Immature natural killer cell (primary cell): ENCODE measurements at places on chromosomes 11 and 22. TPM values are rescaled to one million over a fixed set of nuclear protein-coding genes. Genes with fewer than 3 reads are reported as not detected.

The CECR2 gene
- polyA plus RNA-seq: not detected

The ZNF215 gene
- polyA plus RNA-seq: not detected

The CARS1 gene
- 32.6 TPM for polyA plus RNA-seq

The OR5D16 gene
- not detected for polyA plus RNA-seq

The SEC14L6 gene
- polyA plus RNA-seq: 1.0 TPM

The CDHR5 gene
- polyA plus RNA-seq: not detected

The BTG4 gene
- not detected for polyA plus RNA-seq

The MGAT3 gene
- not detected for polyA plus RNA-seq

The CRYBB3 gene
- polyA plus RNA-seq: not detected

The TPH1 gene
- polyA plus RNA-seq: not detected

The SYCE3 gene
- not detected for polyA plus RNA-seq

The MPPED1 gene
- polyA plus RNA-seq: not detected

The TREH gene
- polyA plus RNA-seq: not detected

The SRPRA gene
- polyA plus RNA-seq: 161 TPM

The SLC22A8 gene
- polyA plus RNA-seq: not detected

The NRGN gene
- polyA plus RNA-seq: 3.0 TPM

The OR4X1 gene
- not detected for polyA plus RNA-seq

The PHETA2 gene
- 0.78 TPM for polyA plus RNA-seq

The OR52K2 gene
- not detected for polyA plus RNA-seq

The MAJIN gene
- not detected for polyA plus RNA-seq

The GANAB gene
- 135 TPM for polyA plus RNA-seq

The PLXNB2 gene
- not detected for polyA plus RNA-seq

The APOA5 gene
- not detected for polyA plus RNA-seq

The FGF4 gene
- not detected for polyA plus RNA-seq

The DEFB108B gene
- not detected for polyA plus RNA-seq

The MS4A12 gene
- polyA plus RNA-seq: not detected

The ZNF195 gene
- polyA plus RNA-seq: 27.0 TPM

The EFCAB6 gene
- 0.18 TPM for polyA plus RNA-seq

The PANX1 gene
- 9.2 TPM for polyA plus RNA-seq

The SNX32 gene
- polyA plus RNA-seq: 1.7 TPM

The OR52A1 gene
- polyA plus RNA-seq: not detected

The KRTAP5-1 gene
- polyA plus RNA-seq: not detected

The CASP5 gene
- polyA plus RNA-seq: not detected

The EML3 gene
- 25.8 TPM for polyA plus RNA-seq

The PLAAT3 gene
- 84.6 TPM for polyA plus RNA-seq

The RNF26 gene
- polyA plus RNA-seq: 33.5 TPM

The FAR1 gene
- polyA plus RNA-seq: 12.6 TPM

The CD44 gene
- 247 TPM for polyA plus RNA-seq

The PRG2 gene
- polyA plus RNA-seq: 0.19 TPM

The LRRC56 gene
- polyA plus RNA-seq: not detected

The TECTA gene
- 0.26 TPM for polyA plus RNA-seq

The OR10V1 gene
- not detected for polyA plus RNA-seq

The GGTLC3 gene
- polyA plus RNA-seq: not detected

The INS gene
- not detected for polyA plus RNA-seq

The ABCC8 gene
- not detected for polyA plus RNA-seq

The OR9I1 gene
- polyA plus RNA-seq: not detected

The KRTAP5-8 gene
- polyA plus RNA-seq: not detected

The RPL3 gene
- polyA plus RNA-seq: 2,618 TPM

The CYTH4 gene
- 42.5 TPM for polyA plus RNA-seq

The OR52I2 gene
- polyA plus RNA-seq: not detected

The HBE1 gene
- polyA plus RNA-seq: not detected

The OSM gene
- 7.5 TPM for polyA plus RNA-seq

The PAX6 gene
- polyA plus RNA-seq: not detected

The CATSPER1 gene
- polyA plus RNA-seq: 41.1 TPM
